ENCODE measurements at places on chromosomes 6 and 20. TPM values are rescaled to one million over a fixed set of nuclear protein-coding genes. Genes with fewer than 3 reads are reported as not detected.
A peak's percentile ranks its signal among the peaks of the same experiment; 100 is the strongest.

FBXO30 gene
- 9.5 TPM for total RNA-seq

RGS17 gene
- 0.37 TPM for total RNA-seq

SMOC2 gene
- not detected for total RNA-seq

TBPL1 gene
- 48.2 TPM for total RNA-seq

PLAGL2 gene
- total RNA-seq = 2.6 TPM

DYNLT2 gene
- total RNA-seq = 0.68 TPM

GRCh38 chr6:150830439-150831165 is 34.9 kb upstream of the MTHFD1L start:
- DNase-seq = no peak

GRCh38 chr20:58832457-58832856 is 18.2 kb downstream of the GNAS-AS1 start:
- DNase-seq = no peak

DNA sequence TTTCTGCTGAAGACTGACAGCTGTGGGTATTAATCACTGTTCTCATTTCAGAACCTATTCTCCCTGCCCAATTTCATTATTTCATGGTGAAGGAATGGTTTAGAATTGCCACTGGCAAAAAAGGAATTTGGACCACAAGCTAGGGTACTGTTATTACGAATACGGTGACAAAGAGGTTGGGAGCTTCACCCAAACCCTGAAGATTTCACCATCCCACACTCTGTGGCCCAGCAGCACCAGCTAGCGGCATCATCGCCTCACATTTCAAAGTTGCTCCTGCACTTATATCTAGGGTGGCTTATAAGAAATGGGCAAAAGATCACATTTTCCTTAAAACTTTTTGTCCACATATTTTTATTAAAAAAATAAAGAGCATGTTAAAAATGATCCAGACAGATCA is 236.1 kb downstream of the SYNDIG1 start:
- no peak for DNase-seq

DNA sequence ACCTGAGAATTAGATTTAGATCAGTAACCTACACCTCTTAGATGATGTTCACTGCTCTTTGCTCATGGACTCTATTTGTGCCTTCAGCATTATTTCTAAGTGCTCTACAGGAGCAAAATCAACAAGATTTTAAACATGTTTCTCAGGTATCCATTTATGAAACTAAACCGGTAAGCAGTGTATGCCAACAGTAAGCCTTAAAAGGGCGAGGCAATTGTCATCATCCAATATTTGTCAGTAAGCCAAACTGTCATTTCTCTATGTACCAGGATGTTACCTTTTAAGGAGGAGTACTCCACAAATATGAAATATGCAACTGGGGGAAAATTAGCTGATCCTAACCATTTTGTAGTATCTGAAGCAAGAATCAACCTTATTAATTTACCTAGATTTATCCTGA is 69.6 kb upstream of the ZNF184 start:
- no peak for DNase-seq

DNA sequence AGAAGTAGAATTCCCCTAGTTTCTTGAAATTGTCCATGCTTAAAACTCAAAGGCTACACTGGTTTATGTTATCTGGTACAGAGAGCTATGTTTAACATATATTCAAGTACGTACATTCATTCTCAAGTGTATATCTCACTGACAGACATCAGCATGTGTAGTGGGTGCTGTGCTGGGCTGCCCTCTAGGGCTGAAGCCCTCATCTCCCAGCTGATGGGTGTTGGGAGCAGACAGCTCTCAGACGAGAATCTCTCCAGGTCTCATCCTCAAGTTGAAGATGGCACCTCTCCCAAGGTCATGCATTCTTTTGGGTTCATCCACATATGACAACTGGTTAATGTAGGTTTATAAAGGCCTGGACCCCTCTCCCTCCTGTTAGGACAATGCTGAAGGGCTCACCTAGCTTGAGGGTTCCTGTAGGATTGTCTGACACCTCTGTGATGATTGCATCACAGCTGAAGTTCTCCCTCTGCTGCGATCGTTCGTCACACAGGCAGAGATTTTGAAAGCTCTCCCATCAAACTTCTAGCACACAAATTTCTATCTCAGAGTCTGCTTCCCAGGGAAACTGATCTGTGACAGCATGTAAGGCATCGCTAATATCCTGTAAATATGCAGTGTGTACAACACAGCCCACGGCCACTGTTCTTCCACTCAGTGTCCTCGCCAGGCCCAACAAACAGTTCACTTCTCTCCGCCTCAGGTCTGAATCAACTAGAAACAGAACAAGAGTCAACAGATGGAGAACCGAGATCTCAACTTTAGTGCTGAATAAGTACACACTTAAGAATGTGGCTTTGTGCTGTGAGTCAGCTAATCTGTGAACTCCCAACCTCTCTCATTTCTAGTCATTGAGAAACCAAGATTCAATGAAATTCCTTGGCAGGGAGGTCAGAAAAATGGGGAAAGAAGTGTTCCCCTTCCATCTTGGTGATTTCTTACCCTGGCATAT is 43.2 kb downstream of the PREP start:
- DNase-seq = peak; percentile 50

GRCh38 chr20:401682-402495 is 6.2 kb upstream of the RBCK1 start:
- DNase-seq = no peak

GRCh38 chr20:9360431-9360830 is 154.0 kb upstream of the LAMP5 start:
- no peak for DNase-seq

DNA sequence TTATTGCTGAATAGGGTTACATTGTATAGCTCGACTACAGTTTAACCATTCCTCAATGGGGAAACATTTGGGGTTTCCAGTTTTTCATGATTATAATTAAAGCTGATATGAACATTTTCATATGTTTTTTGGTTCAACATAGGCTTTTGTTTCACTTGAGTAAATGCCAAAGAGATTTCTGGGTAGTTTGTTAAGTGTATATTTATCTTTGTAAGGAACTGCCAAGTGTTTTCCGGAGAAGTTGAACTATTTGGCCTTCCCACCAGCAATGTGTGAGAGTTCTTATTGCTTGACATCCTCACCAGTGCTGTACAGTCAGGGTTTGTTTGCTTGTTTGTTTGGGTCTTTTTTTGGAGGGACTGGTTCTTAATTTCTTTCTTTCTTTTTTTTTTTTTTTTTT is 83.7 kb upstream of the RALY start:
- no peak for DNase-seq

- no peak for DNase-seq
Measured at GRCh38 chr6:33198853-33199436, 1.5 kb downstream of the RXRB start.
